Stimulated activated naive B cell treated with anti-CD40 and anti-IgM and Interleukin-4, amounts not matched to agents 10 μg/mL and 1 μg/mL and 100 μg/mL, for 72 hours (primary cell): ENCODE measurements at places on chromosomes 7 and 10.

DNA sequence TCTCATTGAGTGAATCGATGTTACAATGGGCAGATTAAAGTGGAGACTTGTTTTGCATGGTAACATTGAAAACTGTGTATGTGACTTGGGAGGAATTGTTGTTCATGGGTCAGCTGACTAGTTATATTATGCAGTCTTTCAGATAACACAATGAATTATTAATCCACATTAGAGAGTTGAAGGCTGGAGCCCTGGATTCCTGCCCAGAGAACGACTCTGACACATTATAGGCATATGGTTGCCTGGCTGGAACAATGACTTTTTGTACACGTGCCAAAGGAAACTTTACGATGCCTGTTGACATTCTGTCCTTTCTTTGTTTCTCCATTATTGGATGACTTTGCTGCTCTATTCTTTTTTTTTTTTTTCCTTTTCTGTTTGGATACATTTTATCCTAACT is 52.3 kb upstream of the TMEM229A start:
- no peak for DNase-seq

DNA sequence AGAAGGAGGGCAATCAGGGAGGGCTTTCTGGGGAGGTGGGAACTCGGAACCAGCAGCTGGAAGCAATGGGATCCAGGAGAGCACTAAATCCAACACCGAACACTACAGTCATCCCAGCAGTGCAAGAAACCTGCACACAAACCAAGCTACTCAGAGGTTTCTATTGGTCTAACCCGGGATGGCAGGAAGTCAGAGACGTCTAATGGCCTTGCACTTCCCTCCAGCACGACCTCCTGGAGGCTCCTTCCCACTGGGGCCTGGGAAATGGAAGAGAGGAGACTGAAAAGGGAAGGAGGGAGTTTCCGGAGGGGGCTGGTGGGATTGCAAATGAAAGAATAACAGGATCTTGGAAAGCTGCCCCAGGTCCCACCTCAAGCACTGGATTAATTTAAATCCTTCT is 56.3 kb downstream of the TEX36 start:
- no peak for DNase-seq

DNA sequence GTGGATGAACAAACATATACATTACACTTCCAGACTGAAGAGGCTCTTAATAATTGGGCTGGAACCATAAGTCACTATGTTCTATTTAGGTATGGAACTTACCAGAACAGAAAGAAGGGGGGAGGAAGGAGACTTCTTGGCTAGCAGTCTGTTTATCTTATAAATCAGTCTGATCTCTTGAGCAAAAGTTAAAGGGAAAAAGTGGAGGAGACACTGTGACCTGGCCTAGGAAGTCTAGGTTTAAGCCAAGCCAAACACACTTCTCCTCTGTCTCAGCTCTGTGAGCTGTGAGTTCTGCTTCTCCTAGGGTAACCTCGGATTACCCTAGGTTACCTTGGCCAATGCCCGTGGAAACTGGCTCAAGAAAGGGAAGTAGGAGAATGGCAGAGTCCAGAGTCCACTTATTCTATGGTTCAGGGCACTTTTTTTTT is 95.2 kb downstream of the PFKFB3 start:
- DNase-seq, result no peak

DNA sequence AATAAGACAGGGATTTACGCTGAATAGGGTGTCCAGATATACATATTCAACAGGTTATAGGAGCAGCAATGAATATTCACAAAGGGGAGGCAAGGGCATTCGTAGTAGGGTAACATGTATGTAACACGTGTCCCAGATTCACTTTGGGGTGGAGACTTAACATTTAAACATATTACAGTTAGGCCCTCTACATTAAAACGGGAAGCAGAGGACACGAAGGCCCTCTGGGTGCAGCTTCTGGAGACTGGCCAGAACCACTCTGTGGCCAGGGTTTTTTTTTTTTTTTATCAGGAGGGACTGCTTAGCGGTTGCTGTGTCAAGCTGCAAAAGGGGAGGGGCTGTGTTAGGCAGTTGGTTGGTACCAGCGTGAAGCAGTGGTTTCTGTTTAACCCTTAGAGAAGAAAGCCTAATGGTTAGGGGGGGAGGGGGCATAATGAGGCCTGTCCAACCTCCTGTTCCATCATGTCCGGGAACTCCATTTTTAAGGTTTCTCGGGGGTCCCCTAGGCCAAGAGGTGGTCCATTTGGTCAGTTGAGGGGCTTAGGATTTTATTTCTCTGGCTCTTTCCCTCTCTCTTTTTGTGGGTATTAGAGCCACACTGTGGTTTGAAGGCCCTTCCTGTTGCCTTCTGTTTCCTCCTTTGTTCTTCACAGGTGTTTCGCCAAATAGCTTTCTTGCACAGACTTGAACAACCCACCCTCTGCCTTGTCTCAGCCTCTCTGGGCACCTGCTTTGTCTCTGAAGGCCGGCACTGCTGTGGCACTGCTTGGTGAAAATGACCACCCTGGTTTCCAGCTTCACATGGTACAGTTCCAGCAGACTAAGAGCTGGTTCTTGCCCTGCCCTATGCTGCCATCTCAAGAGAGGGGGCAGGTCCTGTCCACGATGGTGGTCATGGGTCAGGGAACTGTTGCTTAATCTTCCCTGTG is 26.4 kb downstream of the PRF1 start:
- peak; percentile 21 for DNase-seq

- no peak for DNase-seq
Measured at GRCh38 chr7:33334349-33334748, 205.0 kb downstream of the BBS9 start.

DNA sequence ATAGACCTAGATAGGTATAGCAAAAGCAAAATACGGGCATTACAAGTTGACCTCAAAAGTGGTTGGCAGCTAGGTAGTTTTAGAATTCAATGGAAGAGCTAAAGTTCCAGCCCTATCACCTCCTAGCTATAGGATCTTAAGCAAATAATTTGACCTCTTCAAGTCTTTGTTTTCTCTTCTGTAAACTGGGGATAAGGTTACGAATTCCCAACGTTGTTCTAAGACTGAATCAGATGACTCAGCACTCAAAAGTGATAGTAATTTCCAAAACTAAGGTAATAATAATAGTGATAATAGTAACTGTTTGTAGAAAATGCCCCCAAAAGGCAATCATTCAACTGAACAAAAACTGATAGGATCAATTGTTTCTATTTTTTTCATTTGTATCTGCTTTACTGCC is 445.2 kb downstream of the KCNMA1 start:
- DNase-seq, result no peak

DNA sequence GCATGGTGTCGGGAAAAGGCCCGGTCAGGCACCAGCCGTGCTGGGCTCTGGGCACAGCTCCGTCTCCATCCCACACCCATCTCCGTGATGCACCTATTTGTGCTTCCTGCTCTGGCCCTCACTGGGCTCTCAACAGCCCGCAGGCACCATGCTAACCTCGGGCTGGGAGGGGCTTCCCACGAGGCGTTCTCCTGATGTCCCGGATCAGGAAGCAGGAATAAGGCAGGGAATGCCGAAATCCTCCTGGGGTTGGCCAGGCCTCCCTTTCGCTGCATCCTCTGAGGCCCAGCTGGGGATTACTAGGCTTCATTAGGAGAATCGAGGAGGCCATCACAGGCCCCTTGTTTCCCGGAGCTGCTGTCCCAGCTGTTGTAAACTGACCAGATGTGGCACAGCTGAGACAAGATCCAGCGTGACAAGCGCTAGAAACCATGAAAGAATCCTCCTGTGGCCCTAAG is 72.0 kb downstream of the FAM53B start:
- DNase-seq, result no peak

DNA sequence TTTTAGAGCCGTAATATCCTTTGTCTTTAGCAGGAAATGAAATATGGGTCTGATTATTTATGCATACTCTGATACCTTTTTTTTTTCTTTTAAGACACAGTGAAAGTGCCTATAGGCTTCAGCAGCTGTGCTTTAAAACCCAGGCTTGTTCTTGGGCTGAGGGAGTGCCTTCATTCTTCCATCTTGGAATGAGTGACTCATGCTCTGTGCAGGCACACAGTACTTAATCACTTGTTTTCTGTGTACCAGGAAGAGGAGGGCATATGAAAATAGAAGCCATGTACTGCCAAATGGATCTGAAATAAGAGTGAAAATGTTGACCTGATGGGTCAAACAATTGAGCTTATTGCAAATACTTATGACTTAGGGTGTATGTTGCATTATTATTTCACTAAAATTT is 12.0 kb downstream of the INPP5F start:
- no peak for DNase-seq

DNA sequence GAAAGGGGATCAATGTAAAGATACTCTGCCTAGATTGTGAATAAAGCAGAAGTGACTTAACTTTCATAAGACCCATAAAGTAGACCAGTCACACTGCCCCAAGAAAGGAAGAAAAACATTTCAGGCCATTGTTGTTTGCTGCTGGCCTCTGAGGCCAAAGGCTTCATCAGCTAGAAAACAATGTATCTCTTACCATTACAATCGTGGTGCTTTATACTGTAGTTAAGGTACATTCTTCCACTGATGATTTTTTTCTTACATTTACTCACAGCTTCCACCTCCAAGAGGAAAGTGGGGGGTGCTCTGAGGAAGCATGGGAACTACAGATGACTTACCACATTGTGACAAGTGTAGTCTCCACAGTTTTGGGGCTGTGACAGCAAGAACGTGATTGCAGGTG is 68.6 kb downstream of the NRG3 start:
- no peak for DNase-seq

- DNase-seq, result no peak
Measured at GRCh38 chr7:141763797-141764196, at the start of gene TAS2R3. TAS2R3 (plus strand) TSS chr7:141764097; CDS start chr7:141764159, 62 bp downstream.

GRCh38 chr10:1520909-1521565 is 216.3 kb downstream of the ADARB2 start:
- no peak for DNase-seq
